Psoas muscle (tissue), 8 donors: ENCODE measurements at places on chromosomes 16 and 17. TPM values are rescaled to one million over a fixed set of nuclear protein-coding genes. Genes with fewer than 3 reads are reported as not detected.

The ACTG1 gene
- 567 TPM for total RNA-seq

The EVI2A gene
- total RNA-seq, result 1.6 TPM

GRCh38 chr17:11252146-11252545, 11.1 kb downstream of the SHISA6 start:
- H3K4me3 ChIP-seq, result no peak overlapping the region
- no peak overlapping the region for H3K27ac ChIP-seq
- DNase-seq, result no peak
- H3K36me3 ChIP-seq, result no peaks in the 10 kb centered on the region
- H3K27me3 ChIP-seq, result no peaks in the 10 kb centered on the region

GRCh38 chr16:53609536-53609935, 94.1 kb downstream of the RPGRIP1L start:
- H3K27ac ChIP-seq, result no peak overlapping the region
- no peak for DNase-seq
- H3K4me1 ChIP-seq, result no peaks in the 10 kb centered on the region

DNA sequence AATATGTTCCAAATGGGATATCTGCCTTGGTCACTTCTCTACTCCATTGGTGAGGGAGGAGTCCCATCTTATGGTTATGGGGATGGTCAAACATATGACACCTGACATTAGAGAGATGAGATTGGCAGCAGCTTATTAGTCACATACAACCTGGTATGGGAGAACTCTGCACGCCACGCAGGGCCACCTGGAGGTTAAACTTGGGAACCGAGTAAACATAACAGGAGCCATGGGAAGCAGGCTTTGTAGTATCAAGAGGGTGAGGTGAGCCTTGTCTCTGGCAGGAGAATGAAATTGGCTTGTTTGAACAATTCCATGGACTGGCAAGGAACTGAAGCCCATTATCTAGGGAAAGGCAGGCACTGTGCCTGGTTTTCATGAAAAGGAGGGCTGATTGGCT, 238.7 kb upstream of the ELAC2 start:
- no peak overlapping the region for H3K27ac ChIP-seq
- no peaks in the 10 kb centered on the region for H3K36me3 ChIP-seq
- no peaks in the 10 kb centered on the region for H3K4me1 ChIP-seq
- DNase-seq, result no peak
- no peak overlapping the region for H3K4me3 ChIP-seq
